Activated naive CD4-positive, alpha-beta T cell (primary cell): ENCODE measurements at places on chromosomes 7 and 10.

- DNase-seq: no peak
Observed at GRCh38 chr7:50450590-50451032, 461 bp upstream of the FIGNL1 start.

DNA sequence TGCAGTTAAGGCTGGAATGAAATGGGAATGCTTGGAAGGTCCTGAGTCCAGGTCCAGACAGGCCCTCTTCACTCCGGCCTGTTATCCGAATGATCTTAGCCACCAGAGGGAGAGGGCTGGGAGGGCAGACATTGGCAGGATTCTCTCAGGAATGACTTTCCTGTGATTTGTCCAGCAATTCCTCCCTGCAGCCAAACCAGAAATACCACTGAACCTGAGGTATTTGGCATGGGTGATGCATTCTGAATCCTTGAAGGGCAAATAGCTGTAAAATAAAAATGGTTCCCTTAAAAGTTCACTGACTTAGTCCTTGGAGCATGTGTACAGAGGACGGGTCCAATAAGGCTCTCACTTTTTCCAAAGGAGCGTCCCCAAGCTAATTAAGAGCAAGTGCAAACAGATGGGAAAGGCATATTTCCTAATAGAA, 77.5 kb upstream of the HABP2 start:
- DNase-seq: no peak

- DNase-seq: no peak
Observed at GRCh38 chr10:44297963-44298362, 86.9 kb downstream of the CXCL12 start.

GRCh38 chr7:106073701-106074100, 38.4 kb downstream of the SYPL1 start:
- DNase-seq: no peak

DNA sequence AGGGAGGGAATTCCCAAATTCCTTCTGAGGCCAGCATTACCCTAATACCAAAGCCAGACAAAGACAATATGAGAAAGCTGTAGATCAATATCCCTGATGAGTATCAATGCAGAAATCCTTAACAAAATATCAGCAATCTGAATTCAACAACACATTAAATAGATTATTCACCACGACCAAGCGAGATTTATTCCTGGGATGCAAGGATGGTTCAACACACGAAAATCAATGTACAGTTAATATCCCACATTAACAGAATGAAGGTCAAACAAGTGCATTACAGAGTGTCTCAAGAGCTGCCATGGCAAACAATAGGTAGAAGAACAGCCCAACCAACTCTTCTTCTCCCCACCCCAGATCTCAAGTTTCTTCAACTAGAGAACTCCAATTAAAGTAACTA, 6.1 kb downstream of the ECD start:
- no peak for DNase-seq

DNA sequence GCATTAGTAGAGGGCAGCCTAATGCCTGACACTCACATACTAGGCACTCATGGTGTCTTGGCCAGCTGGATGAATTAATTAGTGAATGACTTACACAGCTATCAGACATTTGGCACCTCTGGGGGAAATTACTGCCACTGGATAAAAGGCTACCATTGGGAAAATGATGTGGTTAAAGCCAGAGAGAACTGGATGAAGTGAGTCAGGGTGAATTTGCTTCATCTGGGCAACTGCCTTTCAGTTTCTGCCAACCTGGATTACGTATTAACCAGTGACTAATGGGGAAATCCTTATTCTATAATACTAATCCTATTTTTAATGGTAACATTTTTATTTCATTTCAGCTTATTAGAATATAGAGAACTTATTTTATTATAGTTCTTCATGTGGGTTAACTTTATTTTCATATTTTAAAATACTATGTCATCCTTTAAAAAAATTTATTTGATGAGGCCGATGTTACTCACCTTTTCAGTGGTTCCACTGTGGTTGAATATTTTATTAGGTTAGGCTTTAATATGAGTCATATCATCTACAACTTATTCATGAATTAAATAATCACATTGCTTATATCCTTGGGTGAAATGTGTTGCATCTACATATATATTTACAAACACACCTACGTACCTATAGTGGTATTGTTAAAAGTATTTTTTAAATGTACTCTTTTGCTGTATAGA, 85.6 kb upstream of the CAPZA2 start:
- DNase-seq: no peak

GRCh38 chr7:143258831-143259230, 4.4 kb upstream of the GSTK1 start:
- no peak for DNase-seq

GRCh38 chr7:123472327-123472726, 62.1 kb downstream of the IQUB start:
- DNase-seq: no peak

- DNase-seq: no peak
Observed at GRCh38 chr7:22400936-22401553, 44.1 kb upstream of the RAPGEF5 start.

DNA sequence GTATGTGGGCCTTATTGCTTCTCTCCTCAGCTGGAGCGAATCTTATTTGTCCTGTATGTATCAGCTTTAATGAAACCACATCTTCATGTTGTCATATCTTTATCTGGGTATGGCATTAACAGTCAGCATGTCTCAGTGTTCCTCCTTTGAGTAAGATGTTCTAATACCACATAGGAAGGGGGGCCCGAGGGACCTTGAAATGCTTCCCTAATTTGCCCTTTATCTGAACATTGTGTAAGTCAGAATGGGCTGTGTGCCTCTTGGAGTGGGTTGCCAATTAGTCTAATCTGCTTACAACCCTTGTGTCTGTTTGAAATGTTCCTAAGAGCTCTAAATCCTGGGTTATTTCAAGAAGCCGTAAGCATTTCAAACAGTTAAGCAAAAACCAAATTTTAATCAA, 623.8 kb downstream of the SUGCT start:
- DNase-seq: no peak

DNA sequence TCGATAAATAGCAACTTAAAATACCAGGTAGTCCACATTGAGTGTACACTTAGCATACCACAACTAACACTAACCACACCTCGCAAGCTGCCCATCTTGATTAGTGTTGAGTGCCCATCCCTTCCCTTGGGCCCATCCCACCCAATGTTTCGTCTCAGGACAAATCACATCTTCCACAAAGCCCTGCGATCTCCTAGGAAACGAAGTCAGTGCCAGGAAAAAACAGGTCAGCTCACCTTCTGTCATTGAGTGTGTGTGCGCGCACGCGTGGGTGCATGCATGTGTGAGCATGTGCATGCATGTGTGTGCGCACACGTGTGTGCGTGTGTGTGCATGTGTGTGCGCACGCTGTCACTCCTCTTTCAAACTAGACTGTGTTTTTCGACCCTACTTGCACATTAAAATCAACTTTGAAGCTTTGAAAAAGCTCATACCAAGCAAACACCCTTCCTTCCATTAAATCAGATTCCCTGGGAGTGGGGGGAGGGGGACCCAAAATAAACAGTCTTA, 48.8 kb upstream of the OPALIN start:
- DNase-seq: no peak

GRCh38 chr10:25176421-25176968, 1.7 kb downstream of the GPR158 start:
- no peak for DNase-seq

GRCh38 chr10:89207801-89208551, 859 bp upstream of the CH25H start:
- no peak for DNase-seq

- DNase-seq: no peak
Observed at GRCh38 chr10:58089739-58090138, 178.0 kb downstream of the IPMK start.

GRCh38 chr7:55472928-55473725, 99.2 kb downstream of the VOPP1 start:
- DNase-seq: no peak

DNA sequence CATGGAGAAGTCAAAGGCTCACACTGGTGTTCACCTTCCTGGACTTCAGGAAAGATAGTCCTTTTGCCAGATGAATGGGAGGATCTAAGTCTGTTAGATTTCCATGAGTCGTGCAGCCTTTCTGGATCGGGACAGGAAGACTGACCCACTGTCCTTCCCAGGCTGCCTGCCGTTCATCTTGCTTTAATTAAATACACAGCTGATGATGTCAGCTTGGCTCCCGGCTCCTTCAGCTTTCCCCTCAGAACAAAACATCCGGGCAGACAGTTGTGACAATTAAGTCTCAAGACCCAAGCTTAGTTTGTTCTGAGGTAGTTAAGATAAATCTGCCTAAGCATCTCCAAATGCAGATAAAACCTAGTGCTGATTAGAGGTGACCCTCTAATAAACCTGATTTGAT, 58.6 kb downstream of the AUTS2 start:
- no peak for DNase-seq

DNA sequence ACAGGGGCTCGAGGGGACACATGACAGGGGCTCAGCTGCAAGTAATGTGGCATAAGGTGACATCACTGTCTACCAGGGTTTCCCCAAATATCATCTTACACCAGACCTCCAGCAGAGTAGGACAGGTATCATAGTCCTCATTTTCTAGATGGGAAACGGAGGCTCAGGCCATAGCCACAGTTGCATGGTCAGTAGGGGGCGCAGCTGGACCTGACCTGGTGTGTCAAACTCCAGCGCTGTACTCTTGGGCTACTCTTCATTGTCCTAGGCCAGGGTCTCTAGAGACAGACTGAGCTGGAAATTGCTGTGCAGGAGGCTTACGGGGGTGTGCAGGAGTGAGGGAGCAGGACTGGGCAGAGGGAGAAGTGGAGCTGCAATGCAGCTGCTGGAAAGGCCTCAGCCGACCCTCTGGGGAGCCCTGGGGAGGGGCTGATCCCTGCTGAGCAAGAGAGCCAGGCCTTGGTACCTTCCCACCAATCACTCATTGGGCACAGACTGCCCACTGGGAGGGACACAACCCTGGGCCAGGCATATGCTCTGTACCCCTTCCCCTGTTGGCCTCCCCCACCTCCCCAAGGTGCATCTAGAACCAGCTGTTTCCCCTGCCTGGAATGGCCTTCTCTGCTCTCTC, 89.9 kb downstream of the CDH23 start:
- no peak for DNase-seq
